Stimulated activated CD4-positive, alpha-beta T cell treated with anti-CD3 and anti-CD28 coated beads, Interleukin-4, amount 100 ng/mL, for 48 hours (primary cell): ENCODE measurements at places on chromosomes 4 and X.

GRCh38 chr4:14096396-14096965 is 469.0 kb upstream of the BOD1L1 start:
- DNase-seq: no peak

- DNase-seq: no peak
Measured at GRCh38 chr4:108165586-108165985, 3.1 kb downstream of the LEF1 start.

- DNase-seq: no peak
Measured at GRCh38 chrX:43741843-43742573, 85.9 kb downstream of the MAOA start.

- peak; percentile 44 for DNase-seq
Measured at GRCh38 chr4:36348403-36348938, 67.1 kb downstream of the DTHD1 start.

DNA sequence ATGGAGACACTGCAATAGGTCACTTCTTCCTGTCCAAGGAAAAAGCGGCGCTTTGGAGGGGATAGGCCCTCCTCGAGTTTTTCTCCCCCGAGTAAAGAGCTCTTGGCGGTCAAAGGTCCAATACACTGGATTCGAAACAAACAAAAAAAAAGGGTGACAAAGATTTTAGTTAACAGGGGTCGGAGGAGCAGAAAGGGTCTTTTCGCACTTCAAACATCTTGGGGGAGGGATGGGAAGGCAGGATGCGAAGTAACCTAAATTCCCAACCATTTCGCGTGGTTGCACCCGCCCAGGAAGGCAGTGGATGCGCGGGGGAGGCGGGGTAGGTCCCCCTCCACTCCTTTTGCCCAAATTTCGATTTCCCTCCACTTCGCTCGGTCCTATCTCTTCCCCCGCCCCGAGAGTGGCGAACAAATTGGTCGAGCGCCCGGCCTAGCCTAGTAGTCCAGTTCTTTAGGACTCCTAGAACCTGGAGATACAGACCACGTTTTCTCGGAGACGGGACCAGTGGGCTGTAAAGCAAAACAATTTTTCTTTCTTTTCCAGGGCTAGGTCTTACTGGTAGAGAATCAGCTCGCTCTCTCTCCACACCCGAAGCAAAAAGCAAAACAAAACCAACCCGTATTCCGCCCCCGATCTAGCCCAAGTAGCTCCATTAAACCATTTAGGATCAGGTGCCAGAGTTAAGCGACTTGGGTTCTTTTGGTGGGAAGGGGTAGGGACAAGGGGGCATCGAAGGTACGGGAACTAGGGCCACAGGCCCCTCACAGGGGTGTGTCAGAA is 2.0 kb upstream of the STAG2 start:
- DNase-seq: no peak

DNA sequence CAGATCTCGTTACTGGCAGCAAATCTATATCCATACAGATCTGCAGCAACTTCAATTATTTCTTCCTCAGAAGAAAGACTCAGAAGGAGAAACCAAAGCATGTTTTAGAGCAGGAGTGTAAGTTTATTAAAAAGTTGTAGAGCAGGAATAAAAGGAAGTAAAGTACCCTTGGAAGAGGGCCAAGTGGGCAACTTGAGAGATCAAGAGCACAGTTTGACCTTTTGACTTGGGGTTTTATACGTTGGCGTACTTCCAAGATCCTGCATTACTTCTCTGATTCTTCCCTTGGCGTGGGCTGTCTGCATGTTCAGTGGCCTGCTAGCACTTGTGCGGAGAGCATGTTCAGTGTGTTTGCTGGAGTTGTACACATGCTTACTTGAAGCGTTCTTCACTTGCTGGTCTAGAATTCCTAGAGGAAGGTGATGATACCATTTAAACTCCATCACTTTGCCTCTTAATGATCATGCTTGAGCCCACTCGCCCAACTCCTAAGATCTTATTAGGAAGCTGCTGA is 1114.7 kb upstream of the PABPC4L start:
- DNase-seq: no peak

- DNase-seq: no peak
Measured at GRCh38 chr4:61992351-61992750, 792.2 kb downstream of the ADGRL3 start.

- no peak for DNase-seq
Measured at GRCh38 chrX:9327086-9327746, 137.6 kb upstream of the TBL1X start.

- DNase-seq: no peak
Measured at GRCh38 chr4:158786121-158786601, 17.3 kb downstream of the FNIP2 start.

DNA sequence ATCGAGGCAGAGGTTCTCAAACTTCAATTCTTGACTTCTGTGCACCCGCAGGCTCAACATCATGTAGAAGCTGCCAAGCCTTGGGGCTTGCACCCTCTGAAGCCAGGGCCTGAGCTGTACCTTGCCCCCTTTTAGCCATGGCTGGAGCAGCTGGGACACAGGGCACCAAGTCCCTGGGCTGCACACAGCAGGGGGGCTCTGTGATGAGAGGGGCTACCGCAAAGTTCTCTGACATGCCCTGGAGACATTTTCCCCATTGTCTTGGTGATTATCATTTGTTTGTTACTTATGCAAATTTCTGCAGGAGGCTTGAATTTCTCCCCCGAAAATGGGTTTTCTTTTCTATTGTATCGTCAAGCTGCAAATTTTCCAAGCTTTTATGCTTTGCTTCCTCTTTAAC is 4.9 kb upstream of the MAGEB17 start:
- no peak for DNase-seq

DNA sequence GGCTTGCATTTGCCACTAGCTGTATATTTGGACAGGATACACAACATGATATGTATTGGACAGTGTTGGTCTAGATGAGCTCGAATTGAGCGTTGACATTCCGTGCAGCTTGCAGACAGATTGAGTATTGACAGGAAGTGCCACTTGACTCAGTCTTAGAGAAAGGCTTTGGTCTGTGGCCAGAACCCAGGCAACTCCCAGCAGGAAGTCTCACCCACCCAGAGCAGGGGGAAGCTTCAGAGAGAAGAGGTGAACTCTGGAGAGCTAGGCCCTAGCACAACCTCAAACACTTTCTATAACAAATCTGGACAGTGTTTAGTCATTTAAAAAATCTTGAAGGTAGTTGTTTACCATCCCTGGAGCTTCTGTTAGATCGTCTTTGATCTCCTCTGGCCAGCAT is 280.5 kb downstream of the FBXW7 start:
- no peak for DNase-seq

DNA sequence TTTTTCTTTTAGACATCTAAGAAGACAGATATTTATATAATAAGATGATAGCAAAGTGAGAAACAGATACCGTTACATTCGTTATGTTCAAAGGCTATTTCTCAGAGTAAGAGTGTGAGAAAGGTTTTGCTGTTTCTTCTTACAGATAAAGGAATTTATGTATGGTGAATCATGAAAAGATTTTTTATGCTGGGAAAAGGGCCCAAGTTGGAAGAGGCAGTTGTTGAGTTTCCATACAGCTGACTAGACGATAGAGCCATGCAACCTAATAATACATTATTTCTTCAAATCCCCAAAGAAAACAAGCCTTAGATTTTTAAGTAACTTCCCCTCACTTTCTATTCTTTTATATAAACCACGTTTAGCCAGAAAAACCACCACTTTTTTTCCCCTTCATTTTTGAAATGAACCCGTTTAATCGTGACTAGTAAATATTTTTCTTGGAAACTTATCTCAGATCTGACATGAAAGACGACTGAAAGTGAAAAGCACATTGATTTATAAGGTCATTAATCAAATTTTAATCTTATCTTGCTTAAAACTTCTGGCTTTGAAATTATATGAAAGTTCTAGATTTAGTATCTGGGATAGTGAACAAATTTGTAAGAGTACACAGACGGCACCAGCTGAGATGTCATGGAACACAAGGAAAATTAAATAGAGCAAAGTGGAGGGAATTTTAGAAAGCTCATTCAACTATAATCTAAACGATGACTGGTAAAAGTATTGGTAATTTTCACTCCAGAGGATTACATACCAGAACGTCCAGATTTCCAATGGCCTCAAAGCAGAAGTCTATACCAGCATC is 10.9 kb downstream of the ADH6 start:
- DNase-seq: no peak

- no peak for DNase-seq
Measured at GRCh38 chr4:127920521-127920920, 39.8 kb downstream of the PLK4 start.

GRCh38 chr4:141356963-141357335 is 136.3 kb downstream of the ZNF330 start:
- DNase-seq: no peak

GRCh38 chrX:132639446-132639845 is 150.6 kb upstream of the MBNL3 start:
- no peak for DNase-seq

DNA sequence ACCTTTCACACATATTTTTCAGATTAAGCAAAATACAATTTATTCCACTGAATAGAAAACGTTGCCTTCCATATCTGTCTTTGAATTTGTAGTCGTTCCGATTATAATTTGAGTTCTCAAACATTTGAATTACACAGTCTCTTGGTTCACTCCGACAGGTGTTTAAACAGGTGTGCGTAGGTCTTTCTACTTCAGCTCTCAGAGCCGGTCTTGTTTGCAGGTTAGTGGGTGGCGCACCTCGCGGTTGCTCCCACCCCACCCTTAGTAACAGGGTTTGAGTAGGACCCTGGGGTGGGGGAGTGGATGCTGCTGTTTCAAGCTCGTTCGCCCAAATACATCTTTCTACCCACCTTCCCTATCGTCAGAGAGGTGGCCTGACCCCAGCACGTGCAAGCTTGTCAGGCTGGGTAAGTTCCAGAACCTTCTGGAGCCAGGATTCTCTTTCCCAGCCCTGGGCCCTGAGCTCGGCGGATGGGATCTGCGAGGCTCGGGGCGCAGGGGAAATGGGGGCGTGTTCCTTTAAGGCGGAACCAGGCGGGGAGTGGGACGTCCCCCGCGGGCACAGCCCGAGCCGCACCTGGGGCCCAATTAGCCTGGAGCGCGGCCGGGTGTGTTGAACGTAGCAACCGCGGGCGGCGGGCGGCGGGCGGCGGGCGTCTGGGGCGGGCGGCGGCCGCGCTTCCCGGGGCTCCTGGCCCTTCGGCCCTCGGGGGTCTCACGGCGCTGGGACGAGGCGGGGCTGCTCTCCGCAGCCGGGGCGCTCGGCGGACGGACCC is at the start of gene FAM149A:
Gene FAM149A, plus strand, starts transcription at position 591 of the 776 bp plus-strand sequence.
- peak; percentile 30 for DNase-seq

DNA sequence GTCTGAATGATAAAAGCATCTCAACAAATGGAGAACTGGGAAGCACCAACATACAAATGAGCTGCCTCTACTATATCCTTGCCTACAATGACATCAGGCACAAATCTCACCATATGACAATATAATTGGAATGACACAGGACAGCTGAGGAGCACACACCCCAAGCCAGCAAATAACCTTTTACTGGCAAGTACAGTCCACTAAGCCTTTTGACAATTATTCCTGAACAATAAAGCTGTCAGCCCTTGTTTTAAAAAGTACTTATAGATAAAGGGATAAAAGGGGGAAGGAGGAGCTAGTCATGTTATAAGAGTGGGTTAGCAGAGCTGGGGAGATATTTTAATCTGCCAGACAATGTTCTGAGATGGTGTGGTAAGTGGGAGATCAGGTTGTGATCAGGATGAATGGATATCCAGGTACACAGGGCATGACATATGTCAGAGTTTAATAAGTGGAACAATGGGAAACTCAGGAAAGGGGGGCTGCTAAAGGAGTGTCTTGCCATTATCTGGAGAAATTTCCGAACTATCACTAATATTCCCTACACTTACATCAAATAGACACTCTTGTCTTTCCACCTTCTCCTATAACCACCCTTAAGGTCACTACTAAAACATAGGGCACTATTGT is 127.6 kb downstream of the GPC3 start:
- no peak for DNase-seq

DNA sequence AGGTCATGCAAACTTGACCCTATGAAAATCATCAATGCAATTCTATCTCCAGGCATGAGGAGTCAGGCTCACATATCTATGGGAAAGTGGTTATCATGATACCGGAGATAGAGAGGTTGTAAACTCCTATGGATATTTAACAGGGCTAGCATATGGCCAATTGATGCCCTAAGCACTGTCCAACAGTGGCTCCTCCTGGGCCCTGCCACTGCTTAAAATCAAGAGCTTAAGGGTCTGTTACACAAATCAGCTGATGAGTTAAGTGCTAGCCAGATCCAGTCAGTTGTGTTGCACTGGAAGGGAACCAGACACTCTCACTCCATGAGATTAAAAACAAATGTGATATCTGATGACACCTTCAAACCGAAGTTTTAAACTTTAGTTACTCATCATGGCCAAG is 337.6 kb downstream of the STIM2 start:
- DNase-seq: no peak

DNA sequence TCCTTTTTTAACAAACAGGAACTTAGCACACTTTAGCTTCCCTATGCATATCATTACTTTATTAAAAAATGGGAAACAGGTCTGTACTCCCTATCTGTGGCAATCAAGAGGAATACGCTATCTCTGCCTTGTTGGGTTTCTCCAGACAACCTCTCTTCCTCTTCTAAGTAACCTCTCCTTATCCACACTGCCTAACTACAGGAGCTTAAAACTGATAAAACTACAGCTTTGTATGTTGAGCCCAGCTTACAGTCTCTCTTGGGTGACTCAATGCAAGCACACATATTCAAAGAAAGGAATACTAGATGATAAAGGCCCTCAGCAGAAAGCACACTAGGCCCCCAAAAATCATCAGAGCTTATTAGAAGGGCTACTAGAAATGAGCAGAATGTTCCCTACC is 8.9 kb downstream of the NUP62CL start:
- no peak for DNase-seq

DNA sequence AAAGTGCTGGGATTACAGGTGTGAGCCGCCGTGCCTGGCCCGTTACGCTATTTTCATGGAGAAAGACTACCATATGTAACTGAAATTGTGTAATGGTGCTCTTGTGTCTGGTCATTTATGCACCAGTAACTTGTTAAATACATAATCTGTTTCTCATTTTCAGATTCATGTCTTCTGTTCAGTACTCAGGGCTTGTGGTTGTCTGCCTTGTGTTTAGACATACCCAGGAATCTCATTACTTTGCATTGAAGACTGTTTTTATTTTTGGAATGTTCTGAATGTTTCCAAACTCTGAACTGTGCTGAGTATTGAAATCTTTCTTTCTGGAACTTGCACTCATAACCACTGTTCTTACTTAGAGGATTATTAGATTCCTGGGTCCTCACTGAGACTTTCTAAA is 52.8 kb downstream of the PDLIM5 start:
- no peak for DNase-seq

- no peak for DNase-seq
Measured at GRCh38 chrX:70426286-70427278, 3.5 kb downstream of the GDPD2 start.

DNA sequence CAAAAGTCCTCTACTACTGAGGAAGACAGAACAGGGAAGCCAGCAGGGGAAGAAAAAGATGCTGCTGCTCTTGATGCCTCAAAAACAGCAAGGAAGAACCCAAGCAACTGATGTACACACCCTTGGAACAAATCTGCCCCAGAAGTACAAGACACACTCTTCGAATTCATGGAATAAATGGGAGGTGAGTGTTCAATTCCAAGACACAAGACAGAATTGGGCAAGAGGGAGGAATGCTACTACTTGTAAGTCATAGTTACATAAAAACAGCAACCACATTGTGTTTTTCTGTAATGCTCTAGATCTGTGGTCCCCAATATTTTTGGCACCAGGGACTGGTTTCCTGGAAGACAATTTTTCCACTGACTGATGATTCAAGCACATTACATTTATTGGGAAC is 58.0 kb upstream of the H2AZ1 start:
- DNase-seq: no peak
